ENCODE measurements at places on chromosomes 3 and 15.
A peak's percentile ranks its signal among the peaks of the same experiment; 100 is the strongest.

GRCh38 chr3:88324788-88325187 is 175.0 kb downstream of the C3orf38 start:
- DNase-seq: no peak

DNA sequence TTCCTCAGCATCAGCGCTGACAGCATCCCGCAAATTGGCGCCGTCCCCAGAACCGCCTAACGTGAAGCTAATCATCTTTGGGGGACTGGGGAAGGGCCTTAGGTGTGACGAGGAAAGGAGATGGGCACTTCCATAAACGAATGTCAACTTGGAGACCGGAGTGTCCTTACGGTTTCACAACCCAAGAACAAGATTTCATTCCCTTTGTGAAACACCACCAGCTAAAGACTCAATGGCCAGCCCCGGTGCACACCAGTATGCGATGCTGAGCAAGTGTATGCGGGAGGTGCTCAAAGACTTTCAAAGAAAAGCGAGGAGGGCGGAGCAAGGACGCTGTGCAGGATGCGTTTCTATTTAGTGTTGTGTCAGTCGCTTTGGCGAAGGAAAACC is 759 bp upstream of the TTBK2 start:
- DNase-seq: peak; percentile 11

DNA sequence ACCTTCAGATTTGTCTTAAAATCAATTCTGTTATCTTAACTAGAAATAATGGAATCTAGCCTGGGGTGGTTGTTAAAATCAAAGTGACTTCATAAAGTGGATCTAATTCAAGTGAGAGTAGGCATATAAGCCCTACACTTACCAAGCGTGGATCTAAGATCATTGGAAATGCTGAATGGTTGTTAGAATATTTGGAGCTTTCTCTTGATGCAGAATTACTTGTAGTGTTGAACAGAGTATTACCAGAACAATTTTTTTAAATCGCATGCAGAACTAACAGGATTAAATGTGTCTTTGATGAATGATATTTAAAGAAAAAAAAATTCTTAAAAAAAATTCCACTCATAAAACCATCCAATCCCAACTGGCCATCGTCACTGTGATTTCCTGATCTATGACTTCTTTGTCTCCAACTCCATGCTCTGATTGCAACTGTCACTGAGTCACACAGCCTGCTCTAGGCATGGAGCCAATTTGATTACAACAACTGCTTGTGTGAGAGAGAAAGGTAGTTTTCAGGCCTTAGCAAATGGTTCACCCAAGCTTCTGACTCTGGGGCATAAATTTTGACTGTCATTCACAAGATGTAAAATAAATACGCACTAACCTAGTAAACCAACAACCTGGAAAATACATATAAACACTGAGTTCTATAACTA is 25.9 kb upstream of the SPRED1 start:
- no peak for DNase-seq

DNA sequence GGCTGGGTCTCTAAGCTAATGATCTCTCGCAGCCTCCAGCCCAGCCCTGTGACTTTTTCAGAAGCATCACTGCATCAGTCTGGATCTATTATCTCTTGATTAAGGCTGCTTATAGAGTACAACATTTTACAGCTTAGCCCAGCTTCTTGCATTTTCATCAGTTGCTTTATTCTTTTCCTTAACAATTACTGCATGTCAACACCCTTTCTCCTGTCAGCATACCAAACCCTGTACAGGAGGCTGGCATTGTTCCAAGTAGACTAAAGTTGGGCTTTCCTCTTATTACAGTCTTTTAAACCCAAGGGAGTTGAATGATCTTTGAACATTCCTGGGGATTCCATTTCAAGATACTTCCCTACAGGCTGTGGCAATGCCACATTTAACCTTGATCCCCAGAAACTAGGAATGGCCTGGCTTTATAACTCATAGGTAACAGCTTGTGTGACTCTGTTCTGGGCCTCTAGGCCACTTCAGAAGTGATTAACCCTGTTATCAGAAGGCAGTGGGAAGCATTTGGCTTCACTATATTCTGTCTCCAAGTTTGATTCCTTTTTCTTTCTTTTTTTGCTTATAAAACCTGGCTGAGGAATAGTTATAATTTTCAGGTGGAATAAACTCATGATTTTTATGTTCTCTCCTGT is 182.9 kb downstream of the KCNMB2 start:
- DNase-seq: no peak

DNA sequence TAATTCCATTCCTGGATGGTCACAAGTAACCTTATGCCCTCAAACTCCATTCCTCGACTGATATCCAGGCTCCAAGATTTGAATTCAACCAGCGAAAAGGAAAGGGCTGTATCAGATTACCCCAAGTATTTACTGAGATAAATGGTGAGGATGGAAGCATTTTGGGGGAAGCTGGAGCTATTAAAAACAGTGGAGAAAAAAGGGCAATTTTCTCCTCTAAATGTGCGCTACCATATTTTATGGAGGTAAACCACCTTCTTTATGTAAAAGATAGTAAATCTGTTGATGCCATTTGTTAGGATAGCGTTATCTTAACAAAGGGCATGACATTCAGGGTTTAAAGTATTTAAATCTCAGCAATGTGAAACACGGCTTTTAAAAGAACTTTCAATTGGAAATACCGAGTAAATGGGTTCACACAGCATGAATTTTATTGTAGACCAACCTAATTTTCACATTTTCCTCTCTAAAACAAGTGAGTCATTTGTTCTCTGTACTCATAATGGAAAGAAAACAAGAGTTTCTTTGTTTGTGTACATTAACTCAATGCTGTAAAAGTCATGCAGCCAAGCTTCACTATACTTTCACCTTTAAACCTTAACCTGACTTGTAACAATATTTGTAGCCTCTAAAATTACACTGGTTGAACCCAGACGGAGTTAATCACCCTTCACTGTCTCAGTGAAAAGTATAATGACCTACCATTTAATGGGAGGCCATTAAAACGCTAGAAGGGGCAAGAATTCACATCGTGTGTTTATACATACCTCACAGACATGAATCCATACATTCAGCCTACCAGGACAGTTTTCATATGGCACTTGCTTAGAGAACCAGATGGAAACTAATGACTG is 773.4 kb downstream of the ROBO1 start:
- no peak for DNase-seq

- DNase-seq: no peak
Measured at GRCh38 chr15:42498212-42499068, 3.0 kb downstream of the SNAP23 start.

DNA sequence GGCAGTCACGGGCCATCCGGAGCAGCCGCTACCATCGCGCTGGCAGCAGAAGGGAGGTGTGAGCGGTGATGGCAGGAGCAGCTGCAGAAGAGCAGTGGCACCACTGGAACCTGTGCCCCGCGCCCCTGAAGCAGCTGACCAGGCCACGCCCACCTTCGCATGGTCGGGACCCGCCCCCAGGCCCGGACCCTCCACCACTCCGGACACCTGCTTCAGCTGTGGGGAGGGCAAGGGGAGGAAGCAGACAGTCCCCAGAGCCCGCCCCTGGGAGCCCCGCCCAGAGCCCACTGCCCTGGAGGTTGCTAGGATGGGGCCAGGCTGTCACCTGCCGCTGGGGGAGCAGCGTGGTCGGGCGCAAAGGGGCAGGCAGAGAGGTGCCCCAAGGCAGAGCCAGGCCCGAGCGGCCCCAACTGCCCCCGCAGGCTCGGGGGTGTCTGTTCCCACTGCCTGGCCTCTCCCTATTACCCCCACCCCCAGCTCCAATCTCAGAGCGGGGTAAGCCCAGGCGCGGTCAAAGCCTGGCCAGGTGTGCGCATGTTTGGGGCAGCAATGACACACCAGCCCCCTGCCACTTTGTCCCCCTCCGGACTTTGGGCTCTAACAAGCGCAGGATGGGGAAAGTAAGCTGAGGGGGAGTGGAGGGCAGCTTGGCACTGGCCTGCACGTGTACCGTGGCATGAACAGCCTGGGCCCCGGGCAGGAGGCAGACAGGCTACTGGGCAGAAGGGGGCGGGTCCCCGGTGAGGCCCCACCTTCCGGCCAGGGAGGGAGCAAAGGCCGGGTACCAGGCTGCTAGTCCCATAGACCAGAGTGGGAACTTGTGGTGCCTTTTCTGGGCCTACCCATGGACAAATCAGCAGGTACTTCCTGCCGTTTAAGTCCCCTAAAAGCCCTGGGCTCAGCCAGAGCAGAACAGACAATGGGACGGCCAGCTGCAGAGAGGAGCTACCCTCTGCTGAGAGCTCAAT is 8.7 kb downstream of the SPCS1 start:
- DNase-seq: no peak

- no peak for DNase-seq
Measured at GRCh38 chr3:12553921-12554391, 2.9 kb upstream of the MKRN2 start.

- DNase-seq: no peak
Measured at GRCh38 chr3:131957980-131958379, 76.8 kb downstream of the CPNE4 start.

DNA sequence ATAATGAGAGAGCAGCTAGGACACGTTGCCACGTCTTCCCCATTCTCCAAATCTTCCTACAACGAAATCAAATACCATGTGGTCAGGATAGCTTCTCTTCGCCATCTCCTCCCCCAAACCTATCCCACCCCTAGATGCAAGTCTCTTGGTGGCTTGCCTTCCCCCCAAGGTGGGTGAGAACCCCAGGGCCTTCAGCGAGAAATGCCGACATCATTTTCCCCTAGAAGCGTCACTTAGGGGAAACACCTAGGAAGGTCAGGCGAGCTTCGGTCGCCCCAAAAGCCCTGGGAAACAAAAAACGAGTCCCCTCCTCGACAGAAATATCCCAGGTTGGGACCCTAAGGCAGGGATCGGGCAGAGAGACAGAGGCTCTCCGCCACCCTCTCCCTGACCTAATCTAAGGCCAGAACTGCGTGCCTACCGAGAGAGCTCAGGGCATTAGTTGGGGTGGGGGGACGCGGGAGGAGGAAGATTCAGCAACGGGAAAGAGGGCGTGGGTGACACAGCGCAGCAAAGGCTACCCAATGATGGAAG is 502 bp downstream of the DPH3 start:
- DNase-seq: no peak

DNA sequence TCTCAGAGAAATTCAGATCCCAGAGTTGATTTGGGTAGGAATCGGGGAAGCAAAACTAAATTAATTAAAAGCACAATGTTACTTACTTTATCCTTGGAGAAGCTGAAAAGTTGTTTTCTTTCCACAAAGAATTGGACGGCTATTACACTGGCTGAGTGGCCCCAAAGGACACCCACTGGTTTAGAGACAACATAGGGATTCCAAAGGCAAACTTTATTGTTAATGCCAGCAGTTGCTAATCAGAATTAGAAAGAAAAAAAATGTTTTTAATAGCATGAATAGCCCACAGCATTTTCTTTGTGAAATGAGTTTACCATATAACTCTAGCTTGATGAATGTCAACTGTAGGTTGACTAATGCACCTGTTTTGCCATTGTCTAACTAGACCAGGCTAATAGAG is 51.7 kb downstream of the WDR49 start:
- DNase-seq: no peak

GRCh38 chr3:32865383-32865782 is 47.6 kb downstream of the TRIM71 start:
- DNase-seq: no peak

- no peak for DNase-seq
Measured at GRCh38 chr3:71149959-71150954, 433.3 kb downstream of the FOXP1 start.

DNA sequence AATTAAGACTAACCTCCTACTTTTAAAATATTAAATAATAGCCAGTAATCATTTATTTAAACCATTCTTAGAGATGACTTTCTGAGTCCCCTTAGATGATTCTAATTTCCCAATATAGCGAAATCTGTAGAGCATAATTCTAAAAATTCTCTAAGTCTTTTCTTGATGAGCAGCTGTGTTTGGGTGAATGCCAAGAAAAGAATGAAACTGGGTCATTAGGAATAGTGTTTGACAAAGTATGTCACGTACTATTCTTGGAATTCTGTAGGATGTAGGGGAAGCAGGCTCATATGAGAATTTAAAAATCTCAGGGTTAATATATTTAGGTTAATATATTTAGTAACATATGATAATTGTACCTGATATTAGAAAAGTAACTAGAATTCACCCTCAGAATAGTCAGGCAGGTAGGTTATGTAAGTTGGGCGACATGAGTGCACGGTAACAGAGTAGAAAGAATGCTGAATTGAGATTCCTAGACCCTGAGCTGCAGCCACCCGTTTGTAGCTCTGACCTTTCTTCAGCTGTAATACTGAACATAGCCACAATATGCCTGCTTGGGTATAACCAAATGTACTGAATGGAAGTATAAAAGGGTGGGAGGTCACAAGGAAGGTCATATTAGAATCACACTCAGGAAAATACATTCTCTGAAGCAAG is 524.3 kb downstream of the UNC13C start:
- no peak for DNase-seq

DNA sequence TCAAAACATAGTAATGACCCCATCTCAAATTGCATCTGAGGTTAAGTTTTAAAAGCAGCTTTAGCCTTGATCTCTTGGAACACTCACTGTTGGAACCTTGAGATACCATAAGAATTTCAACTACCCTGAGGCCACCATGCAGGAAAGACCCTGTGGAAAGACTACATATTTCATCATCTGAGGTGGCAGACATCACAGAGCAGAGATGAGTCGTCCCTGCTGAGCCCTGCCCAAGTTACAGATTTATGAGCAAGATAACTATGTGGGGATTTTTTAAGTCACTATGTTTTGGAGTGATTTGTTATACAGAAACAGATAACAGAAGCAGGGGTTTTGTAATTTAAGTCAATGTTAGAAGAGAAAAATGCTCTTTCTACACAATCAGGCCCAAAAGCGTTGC is 168.4 kb downstream of the STAC start:
- no peak for DNase-seq

DNA sequence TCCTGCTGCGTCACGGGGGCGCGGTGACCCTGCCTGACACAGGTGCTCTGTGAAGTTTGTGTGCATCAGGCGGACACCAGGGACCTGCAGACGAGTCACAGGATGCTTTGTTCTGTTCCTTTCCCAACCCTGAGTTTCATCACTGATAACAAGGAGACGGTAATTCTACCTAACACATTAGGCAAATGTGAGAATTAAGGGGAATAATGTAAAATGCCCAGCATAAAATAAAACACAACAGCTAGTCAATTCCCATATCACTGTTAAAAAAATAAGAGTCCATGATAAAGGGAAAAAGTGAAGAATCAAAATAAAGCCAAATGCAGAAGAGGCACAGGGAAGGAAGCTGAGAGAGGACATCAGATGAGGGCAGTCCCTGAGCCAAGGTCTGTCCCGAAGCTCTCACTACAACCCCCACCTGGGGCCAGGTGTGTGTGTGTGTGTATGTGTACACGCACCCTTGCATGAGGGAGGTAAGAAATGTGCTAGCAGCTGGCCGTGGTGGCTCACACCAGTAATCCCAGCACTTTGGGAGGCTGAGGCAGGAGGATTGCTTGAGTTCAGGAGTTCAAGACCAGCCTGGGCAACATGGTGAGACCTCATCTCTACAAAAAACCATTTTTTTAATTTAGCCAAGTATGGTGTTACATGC is 27.5 kb downstream of the PLA2G4D start:
- no peak for DNase-seq

DNA sequence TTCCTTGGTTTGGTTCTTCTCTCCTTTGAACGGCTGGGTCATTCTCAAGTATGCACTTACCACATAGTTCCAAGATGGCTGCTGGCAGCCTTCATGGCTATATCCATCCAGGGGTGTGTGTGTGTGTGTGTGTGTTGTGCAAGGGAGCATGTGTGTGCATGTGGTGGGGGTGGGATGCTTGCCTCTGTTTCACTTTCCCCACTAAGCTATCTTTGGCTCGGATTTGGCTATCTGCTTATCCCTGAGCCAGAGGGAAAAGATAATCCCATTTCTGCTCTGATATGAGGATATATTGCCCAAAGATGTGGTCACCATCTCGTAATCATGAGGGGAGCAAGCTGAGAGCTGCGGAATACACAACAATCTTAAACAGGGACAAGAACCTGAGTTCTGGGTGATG is 26.2 kb downstream of the ANAPC13 start:
- no peak for DNase-seq
